ENCODE measurements at places on chromosomes 1 and 21.

DNA sequence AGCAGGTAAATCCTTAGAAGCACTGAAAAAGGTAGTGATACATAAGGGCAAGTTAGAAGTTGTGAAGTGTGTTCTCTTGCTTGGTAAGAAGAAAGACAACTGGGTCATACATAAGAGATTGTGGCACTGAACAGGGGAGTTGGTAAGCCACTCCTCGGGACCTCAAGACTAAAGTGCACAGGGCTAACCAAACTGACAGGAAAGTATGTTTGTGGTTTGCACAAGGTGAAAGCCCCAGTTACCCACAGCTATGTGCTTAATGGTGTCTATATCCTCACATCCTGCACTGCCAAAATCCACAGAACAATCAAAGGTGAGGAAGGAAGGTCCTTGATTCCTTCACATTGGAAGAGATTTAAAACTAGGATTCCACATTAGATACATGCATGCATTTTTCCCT is 276.5 kb downstream of the DNM3 start:
- no peak for DNase-seq

DNA sequence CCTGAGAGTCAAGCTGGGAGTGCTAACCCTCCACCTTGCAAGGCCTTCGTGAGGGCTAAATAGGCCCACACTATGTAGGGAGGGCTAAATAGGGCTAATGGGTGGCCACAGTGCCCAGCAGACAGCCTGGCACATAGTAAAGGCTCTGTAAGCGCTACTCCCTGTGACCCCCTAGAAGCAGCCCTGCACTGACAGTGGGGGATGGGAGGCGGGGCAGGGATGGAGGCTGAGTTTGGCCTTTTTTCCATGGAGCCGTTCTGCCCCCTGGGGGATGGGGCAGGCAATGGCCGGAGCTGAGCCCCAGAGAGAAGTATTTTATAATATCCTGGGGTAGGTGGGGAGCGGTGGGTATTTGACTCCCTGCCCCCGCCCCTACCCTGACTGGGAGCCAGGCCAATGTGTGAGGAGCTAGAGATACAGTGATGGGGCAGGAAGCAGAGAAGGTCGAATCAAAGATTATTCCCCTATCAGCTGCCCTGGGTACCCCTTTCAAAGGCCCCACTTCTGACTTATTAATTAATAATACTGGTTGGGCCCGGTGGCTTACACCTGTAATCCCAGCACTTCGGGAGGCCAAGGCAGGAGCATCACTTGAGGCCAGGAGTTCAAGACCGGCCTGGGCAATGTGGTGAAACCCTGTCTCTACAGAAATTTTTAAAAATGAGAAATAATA is 42.3 kb downstream of the LACTBL1 start:
- DNase-seq: no peak

- no peak for DNase-seq
Observed at GRCh38 chr1:204188959-204189639, 7.2 kb downstream of the KISS1 start.

DNA sequence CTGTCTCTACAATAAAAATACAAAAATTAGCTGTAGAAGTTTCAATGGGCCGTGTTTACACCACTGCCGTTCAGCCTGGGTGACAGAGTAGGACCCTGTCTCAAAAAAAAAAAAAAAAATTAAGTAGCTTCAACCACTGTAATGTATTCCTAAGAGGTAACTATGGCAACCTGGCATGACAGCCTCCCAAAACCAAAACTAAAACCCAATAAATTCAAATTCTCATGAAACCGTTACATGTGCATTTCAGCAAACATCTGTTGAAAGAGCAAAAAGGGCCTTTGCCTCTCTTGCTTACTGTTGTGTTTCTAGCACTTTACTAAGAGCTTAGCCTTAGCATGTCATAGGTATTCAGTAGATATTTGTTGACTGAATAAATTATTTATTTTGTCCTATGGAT is 33.5 kb downstream of the ODR4 start:
- no peak for DNase-seq

GRCh38 chr1:246111570-246111969 is 395.5 kb downstream of the SMYD3 start:
- no peak for DNase-seq

DNA sequence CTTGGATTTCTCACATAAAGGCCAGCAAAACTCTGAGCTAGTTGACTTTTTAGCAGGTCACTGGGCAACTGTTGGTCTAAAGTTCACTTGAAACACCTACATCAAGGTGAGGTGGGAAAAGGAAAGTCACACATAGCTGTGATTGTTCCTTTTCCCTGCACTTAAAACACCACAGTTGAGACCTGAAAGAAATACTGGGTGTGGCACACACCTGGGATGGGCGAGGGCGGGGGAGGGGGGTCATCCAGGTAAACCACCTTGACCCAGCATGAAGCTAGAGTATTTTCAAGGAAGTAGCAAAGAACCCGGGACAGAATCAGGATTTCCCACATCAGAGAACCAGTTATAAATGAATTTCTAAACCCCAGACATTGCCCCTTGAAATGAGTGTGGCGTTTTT is 26.4 kb downstream of the ZNF697 start:
- DNase-seq: no peak
